HCT116 (cell line): ENCODE measurements at places on chromosomes 6 and 20. TPM values are rescaled to one million over a fixed set of nuclear protein-coding genes. Genes with fewer than 3 reads are reported as not detected.

Gene MOG
- not detected for total RNA-seq

GRCh38 chr6:167209577-167209975 is 51.8 kb upstream of the GPR31 start:
- no peaks in the 10 kb centered on the region for H3K4me1 ChIP-seq
- no peak overlapping the region for H3K27ac ChIP-seq
- DNase-seq, result no peak
- H3K4me3 ChIP-seq, result no peak overlapping the region
- H3K27me3 ChIP-seq, result peaks cover 32% of the 10 kb centered on the region; the same call in 1 of the 2 replicates
- no peaks in the 10 kb centered on the region for H3K36me3 ChIP-seq

DNA sequence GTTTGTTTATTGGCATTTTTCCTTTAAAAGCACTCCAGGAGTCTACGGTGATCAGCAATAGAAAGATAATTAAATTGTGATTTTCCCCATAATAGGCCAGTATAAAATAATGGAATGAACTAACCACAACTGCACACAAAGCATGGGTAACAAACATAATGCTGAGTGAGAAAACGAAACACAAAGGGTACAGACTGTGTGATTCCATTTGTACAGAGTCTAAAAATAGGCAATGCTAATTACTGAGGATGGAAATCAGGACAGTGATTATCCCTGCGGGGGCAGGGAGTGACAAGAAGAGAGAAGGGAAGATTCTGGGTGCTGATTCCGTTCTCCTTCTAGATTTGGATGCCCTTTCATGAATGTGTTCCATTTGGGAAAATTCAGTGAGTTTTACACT is 478.1 kb downstream of the PREX1 start:
- no peak overlapping the region for H3K4me3 ChIP-seq
- no peak for DNase-seq
- H3K36me3 ChIP-seq, result no peaks in the 10 kb centered on the region
- no peaks in the 10 kb centered on the region for H3K4me1 ChIP-seq
- no peak overlapping the region for H3K27ac ChIP-seq

DNA sequence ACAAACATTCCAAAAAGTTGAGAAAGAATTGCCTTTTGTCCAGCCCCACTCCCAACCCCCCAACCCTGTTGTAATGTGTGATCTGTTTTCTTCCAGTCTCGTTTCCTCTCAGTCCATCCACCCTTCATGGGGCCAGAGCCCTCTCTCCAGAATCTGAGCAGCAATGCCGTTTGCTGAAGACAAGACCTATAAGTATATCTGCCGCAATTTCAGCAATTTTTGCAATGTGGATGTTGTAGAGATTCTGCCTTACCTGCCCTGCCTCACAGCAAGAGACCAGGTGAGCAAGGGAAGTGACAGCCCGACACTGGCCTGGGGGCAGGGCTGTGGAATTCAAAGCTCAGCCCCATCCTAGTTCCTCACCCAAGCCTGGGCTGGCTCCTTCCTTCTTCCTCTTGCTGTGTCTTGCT is 7.8 kb downstream of the MAVS start:
- peaks cover 14% of the 10 kb centered on the region for H3K4me1 ChIP-seq
- H3K36me3 ChIP-seq, result peaks cover 25% of the 10 kb centered on the region
- H3K27ac ChIP-seq, result no peak overlapping the region
- no peak for DNase-seq

DNA sequence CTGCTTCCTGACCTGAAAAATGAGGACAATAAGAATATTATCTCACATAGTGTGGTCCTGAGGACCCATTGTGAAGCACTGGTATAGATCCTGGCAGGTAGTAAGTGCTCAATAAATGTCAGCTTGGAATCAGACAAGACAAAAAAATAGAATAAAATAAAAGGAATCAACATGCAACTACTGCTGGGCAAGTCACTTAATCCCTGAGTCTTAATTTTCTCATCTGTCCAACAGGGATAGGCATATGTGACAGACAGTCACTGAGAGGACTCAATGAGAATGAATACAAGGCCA is 38.0 kb upstream of the PIM1 start:
- no peaks in the 10 kb centered on the region for H3K36me3 ChIP-seq
- peaks cover 56% of the 10 kb centered on the region for H3K4me1 ChIP-seq

Gene IL17F
- total RNA-seq, result not detected

Gene CDS2
- total RNA-seq, result 37.5 TPM

Gene TMEM200A
- total RNA-seq, result 22.9 TPM

GRCh38 chr20:52622081-52622480 is 350.1 kb upstream of the TSHZ2 start:
- no peaks in the 10 kb centered on the region for H3K36me3 ChIP-seq
- no peaks in the 10 kb centered on the region for H3K4me1 ChIP-seq
- DNase-seq, result no peak
- no peaks in the 10 kb centered on the region for H3K27me3 ChIP-seq
- H3K27ac ChIP-seq, result no peak overlapping the region

Gene C20orf202
- total RNA-seq, result not detected
